MG63 (cell line): ENCODE measurements at places on chromosomes 2 and 18. TPM values are rescaled to one million over a fixed set of nuclear protein-coding genes. Genes with fewer than 3 reads are reported as not detected.

The CHRNA1 gene
- not detected in 2 replicates for total RNA-seq

- DNase-seq, result no peak
Observed at GRCh38 chr18:35180455-35180854, 60.4 kb upstream of the ZNF397 start.

DNA sequence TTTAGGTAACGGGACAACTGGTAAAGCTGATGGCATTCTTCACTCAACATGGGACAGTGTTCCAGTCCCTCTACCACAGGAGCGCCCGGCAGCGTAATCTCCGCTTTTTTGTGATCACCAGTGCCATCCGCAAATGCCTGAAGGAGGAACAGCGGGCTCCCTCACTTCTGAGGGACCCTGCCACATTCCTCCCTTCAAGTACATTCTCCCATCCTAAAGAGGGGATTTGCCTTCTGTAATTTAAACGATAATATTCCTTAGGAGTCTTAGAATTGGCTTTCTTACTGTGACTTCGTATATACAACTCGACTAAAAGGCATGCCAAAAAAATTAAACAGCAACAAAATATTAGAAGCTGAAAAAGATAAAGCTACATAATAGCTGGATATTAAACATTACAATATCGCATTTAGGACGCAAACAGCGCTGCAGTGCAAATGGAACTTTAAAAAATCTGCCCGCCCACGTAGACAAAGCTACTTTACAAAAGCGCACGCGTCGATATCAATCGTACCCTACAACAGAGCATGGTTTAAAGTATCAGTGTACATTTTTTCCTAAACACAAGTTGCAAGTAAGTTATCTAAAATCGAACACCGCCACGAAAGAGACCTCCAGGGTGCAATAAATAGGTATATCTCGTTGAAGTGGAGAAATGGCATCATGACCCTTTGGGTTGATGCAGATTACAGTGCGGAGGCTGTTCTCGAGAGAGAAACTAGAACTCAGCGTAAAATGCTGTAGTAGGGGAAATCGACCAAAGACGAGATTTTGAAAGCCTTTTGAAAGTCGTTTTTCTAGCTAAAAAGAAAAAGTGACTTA lies 2.3 kb upstream of the VSNL1 start:
- DNase-seq, result no peak

DNA sequence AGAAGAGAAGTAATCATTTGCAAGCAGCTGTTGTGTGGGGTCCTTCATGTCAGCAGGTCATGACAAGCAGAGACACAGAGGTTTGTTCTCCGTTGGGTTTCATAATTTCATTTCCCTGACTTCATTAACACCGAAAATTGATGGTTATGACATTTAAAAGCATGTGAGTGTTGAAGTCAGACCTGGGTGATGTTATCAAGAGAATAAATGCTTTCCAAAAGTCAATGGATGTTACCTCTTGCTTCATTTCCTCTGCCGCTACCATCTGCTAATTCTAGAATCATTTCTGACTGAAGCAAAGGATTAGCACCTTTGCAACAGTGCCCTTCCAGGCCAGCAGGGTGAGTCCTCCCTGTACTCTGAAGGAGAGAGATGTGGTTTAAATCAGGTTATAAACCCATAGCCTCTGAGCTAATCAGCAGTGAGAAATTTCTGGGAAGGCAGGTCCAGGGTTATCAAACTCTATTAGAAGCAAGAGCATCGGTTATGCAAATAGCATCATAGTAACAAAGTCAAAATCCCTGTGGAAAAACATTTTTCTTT lies 446.2 kb downstream of the PIK3C3 start:
- DNase-seq, result no peak
